ENCODE measurements at places on chromosomes 12 and 14. TPM values are rescaled to one million over a fixed set of nuclear protein-coding genes. Genes with fewer than 3 reads are reported as not detected.
A peak's percentile ranks its signal among the peaks of the same experiment; 100 is the strongest.

- DNase-seq = no peak
Observed at GRCh38 chr12:53950789-53951576, 3.7 kb upstream of the HOXC12 start.

GRCh38 chr12:68636268-68636667, 25.6 kb downstream of the RAP1B start:
- DNase-seq = no peak

DNA sequence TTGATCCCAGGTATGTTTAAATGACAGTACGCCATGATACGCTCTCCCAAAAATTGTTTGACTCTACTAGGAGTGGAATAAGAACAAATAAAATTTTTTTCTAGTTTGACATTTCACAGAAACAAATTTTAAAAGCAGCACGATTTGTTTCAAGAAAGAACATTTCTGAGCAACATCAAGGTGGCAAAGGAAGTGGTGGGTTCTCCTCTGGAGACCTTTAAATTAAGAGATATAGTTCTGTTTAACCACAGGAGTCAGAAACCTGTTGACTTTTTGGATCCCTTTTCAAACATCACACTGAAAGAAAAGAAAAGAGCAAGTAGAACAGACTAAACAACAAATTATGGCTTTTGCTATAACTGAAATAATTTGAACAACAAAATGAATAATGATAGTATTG, 2.5 kb upstream of the SLC6A13 start:
- no peak for DNase-seq

DNA sequence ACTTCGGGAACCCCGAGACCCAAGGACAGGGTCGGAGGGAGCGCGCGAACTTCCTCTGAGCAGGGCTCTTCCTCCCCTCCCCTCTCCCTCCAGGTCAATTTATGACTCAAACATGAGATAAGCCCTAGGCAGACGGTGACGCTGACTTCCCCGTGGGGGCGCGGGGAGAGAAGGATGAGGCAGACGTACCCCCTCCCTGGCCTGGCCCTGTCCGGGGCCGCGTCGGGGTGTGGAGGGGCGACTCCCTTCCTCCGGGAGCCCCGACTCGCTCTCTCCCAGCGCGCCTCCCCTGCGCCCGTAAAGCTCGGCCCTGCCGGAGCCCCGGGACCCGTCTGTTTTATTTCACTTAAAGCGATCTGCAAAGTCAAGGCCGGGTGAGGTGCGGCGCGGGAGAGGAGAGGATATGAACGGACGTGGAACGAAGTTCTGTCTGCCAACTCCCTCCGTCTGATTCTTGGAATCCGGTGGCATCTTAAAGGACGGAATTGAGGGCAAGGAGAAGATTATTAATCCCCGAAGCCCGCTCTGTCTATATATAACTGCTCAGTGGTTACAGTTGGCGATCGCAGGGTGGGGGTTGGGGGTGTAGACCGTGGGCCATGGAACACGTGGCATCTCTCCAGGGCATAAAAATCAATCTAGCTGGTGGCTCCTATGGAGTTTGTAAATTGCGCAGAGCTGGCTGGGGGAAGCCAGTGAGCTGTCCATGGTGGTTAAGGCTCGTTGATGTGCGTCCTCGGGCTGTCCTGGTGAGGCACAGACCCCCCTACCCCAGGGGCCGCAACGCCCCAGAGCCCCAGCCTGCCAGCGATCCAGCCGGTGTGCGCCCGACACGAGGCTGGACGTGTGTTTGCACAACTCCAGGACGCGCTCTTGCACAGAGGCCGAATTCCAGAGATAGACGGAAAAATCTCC, 2.9 kb upstream of the PTHLH start:
- peak; percentile 74 for DNase-seq

DNA sequence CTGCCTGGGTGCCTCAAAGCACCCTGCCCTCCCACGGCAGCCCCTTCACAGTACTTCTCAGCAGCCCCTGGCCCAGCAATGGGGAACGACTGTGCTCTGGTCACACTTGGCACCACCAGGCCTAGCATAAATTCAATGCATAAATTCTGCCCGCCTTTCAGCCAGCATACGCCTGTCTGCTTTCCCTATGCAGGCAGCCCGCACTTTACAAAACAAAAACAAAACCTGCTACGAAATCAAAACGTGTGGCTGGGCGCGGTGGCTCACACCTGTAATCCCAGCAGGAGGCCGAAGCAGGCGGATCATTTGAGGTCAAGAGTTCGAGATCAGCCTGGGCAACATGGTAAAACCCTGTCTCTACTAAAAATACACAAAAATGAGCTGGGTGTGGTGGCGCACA, 33.5 kb downstream of the SNRNP35 start:
- DNase-seq = no peak

- DNase-seq = no peak
Observed at GRCh38 chr14:94671870-94672444, 59.8 kb downstream of the SERPINA3 start.

- no peak for DNase-seq
Observed at GRCh38 chr14:73105050-73105449, 31.3 kb upstream of the PSEN1 start.

DNA sequence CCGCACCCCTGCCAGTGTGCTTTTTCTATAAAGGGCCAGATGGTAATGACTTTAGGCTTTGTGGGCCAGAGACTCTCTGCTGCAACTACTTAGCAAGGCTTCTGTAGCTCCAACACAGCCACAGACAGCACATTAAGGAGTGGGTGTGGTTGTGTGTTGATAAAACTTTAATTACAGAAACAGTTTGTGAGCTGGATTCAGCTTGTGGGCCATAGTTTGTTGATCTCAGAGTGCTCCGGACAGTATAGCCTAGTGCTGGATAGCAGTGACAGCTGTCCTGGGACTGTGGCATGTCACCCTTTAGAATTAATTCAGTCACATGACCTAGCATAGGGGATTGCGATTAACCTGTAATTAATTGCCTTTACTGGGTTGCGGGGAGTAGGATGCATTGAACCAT, 109.7 kb downstream of the ZNF664 start:
- DNase-seq = no peak

DNA sequence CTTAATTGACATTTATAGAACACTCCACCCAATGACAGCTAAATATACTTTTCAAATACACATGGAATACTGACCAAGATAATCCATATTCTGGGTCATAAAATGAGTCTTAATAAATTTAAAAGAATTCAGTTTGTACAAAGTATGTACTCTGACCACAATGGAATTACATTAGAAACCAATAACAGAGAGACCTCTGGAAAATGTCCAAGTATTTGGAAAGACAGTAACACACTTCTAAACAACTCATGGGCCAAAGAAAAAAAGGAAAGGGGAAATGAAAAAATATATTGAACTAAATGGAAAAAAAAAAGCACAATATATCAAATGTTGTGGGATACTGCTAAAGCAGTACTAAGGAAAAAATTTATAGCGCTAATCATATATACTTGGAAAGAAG, 52.0 kb downstream of the CRACR2A start:
- no peak for DNase-seq

GRCh38 chr12:130704606-130705005, 11.5 kb downstream of the RIMBP2 start:
- DNase-seq = no peak

DNA sequence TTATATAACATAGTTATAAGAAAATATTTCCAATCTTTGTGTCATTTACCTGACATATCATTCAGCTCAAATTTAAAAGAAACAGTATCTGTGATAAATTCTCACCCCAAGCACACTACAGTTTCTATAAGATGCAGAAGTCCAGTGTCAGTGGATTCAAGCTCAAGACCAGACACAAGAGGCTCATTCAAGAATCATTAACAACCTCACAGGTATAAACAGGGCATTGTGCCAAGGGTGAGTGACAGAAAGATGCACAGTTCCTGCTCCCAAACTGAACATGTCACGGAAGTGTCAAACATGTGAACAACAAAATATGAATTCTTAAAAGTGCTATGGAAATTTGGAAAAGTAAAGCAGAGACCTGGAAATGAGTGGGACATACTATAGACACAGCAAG, 12.8 kb downstream of the ATP2B1 start:
- DNase-seq = no peak

GRCh38 chr12:21815306-21816062, 41.0 kb upstream of the KCNJ8 start:
- DNase-seq = no peak

DNA sequence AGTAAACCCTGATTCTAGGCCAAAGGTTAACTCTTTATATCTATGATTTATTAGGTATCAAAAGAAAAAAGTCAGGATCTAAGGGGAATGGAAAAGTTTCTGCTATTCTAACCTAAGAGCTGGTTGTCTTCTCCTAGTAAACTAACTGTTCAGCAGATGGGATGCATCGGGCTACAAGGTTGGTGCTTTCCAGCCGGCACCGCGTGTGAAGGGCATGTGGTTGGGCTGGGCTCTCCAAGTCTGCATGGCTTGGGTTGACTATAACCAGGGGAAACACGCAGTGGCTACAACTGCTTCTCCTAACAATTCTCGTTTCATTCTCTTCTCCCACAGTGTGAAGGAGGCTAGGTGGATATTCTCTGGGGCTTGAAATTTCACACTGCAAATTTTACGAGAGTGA, 354.5 kb downstream of the APAF1 start:
- no peak for DNase-seq

DNA sequence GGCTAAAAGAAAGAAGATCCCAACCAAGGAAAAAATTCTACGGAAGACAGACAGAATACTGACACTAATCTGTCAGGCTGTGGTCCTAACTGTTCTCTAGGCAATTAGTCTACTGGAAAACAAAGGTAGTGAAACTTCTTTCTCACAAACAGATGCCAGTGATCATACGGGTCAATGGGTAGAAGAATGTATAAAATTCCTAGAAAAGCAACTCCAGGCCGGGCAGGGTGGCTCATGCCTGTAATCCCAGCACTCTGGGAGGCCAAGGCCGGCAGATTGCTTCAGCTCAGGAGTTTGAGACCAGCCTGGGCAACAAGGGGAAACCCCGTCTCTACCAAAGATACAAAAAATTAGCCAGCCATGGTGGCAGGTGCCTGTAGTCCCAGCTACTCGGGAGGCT, 64.8 kb downstream of the HECTD4 start:
- DNase-seq = no peak

- no peak for DNase-seq
Observed at GRCh38 chr12:114916124-114916523, 232.1 kb upstream of the TBX3 start.

DNA sequence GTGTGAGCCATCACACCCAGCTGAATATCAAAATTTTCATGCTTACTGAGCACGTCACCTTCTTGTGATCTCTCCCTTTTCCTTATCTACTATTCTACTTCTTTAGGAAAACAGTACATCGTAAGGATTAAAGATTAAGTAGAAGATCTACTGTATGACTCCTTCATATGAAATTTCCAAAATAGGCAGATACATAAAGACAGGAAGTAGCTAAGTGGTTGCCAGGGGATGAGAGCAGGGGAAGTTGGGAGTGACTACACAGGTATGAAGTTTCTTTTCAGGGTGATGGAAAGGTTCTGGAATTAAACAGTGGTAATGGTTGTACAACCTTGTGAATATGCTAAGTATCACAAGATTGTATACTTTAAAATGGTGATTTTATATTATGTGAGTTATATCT, 36.5 kb upstream of the CERS5 start:
- DNase-seq = no peak

GRCh38 chr14:30158299-30158698, 230.7 kb upstream of the PRKD1 start:
- DNase-seq = no peak

GRCh38 chr14:33967138-33967537, 16.3 kb upstream of the EGLN3 start:
- no peak for DNase-seq

DNA sequence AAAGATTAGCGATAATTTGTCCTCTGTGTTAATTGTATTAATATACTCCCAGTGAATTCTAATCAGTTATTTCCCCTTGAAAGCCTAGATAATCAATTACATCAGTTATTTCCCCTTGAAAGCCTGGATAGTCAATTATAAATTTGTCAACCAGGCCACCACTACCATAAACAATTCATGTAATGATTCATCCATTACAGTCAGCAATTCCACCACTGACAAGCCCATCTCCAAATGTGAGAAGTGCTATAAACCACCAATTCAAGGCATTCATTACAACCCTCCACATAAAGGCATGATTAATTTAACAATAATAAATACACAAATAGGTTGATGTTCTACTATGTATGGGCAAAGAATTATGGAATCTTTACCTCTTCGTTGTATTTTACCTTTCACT, 40.9 kb downstream of the INTS13 start:
- no peak for DNase-seq

DNA sequence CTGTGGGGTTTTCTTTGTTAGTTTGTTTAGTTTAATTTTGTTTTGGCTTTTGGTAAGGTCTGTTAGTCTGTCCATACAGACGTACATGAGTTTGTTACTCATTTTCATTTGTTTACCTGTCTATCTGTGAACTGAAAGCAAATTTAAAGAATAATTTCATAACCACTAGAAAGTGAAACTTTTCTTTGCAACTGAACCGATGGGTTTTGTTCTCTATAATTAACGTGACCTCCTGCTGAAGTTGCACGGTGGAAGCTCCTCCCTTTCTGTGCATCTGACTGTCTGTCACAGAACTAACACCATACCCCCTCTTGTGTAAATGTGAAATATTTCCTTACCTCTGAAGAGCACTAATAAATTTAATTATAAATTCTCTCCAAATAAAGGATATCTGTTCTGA, 595.5 kb downstream of the GALC start:
- no peak for DNase-seq

Gene GPR132
- not detected for total RNA-seq

Gene NANOG
- total RNA-seq = not detected

Gene TNFRSF1A
- 84.0 TPM for total RNA-seq

Gene GALNT16
- total RNA-seq = 0.49 TPM

Gene ITGA7
- 1.0 TPM for total RNA-seq

Gene WSB2
- 73.6 TPM for total RNA-seq

Gene PIK3C2G
- total RNA-seq = not detected

Gene LMNTD1
- not detected for total RNA-seq

Gene SLC10A1
- not detected for total RNA-seq

Gene ASIC1
- 0.55 TPM for total RNA-seq

Gene ADCY4
- 87.0 TPM for total RNA-seq

Gene PAH
- total RNA-seq = not detected

Gene RGS6
- total RNA-seq = not detected

All from endothelial cell of umbilical vein (primary cell).